ENCODE measurements at places on chromosomes 5 and 9.

- ATAC-seq = no peak
Measured at GRCh38 chr5:107301999-107302398, 368.7 kb downstream of the EFNA5 start.

DNA sequence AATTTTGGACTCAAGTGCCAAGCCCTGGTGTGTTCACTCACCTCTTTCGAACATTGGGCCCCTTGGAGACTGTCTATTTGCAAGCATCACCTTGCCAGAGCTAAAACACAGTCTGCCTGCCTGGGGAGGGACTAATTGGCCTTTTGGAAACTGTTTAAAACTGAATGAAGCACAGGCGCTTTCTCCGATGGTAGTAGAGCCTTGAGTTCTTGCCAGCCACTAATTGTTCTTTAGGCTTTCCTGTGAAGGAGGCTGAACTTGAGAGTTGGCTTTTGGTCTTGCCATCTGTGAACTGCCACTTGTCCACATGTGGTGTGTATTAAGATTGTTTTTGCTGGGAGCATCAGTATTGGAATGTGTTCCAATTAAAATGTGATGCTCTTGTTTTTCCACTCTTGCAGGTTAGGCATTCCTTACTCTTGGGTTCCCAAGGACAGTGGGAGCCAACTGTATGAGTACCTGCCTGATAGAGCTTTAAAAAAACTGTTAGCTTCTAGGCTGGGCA is 26.0 kb downstream of the GARNL3 start:
- ATAC-seq = no peak

DNA sequence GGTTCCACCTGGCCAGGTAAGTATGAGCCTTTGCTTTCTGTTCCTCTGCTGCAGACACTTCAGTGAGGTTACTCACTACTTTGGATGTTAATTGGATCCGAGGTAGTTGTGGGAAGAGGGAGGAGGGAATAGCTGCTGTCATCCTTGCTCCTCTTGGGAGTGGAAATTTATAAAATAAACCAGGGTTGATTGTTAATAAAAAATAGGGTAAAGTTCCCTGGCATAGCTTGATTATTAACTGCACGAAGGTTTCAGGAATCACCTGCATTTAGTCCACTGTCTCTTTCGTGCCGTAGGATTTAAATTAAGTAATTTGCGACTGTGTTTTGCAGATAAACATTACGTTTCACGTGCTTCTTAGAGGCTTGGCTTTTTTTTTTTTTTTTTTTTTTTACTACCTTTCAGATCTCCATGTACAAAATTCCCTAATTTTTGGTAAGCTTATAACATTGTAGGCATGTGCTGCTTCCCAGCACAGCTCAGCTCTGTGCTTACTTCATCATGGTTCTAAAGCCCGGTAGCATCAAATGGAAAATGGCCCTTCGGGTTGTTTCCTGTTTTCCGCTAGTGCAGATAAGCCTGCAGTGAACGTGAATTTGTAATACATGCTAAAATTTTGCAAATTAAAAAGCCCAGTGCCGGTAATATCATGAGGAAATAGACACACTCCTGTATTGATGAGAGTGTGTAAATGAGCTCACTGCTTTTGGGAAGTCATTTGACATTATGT is 26.9 kb upstream of the LTC4S start:
- no peak for ATAC-seq

DNA sequence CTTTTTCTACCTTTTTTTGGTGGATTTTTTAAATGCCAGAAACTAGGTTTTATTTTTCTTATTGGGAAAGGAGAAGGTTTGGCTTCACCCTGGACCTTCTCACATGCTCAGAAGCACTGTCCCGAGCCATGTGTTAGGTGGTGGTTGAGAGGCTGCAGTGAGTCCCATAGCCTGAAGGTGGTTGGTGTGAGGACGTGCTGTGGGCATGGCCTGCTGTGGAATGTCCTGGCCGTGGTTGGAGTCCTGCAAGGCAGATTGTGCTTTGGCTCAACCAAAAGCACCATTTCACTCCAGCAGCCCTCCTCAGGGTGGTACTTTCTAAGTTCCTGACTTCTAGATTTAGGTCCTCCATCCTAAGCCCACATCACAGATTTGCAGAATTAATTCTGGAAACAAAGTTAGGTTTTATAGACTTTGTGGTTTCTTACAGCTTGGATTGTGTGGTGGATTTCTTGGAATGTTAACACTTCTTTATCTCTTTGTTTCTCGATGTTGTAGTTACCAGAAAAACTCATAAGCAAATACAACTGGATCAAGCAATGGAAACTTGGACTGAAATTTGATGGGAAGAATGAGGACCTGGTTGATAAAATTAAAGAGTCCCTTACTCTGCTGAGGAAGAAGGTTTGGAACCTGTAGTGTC is 22.6 kb downstream of the OTULIN start:
- ATAC-seq = no peak

DNA sequence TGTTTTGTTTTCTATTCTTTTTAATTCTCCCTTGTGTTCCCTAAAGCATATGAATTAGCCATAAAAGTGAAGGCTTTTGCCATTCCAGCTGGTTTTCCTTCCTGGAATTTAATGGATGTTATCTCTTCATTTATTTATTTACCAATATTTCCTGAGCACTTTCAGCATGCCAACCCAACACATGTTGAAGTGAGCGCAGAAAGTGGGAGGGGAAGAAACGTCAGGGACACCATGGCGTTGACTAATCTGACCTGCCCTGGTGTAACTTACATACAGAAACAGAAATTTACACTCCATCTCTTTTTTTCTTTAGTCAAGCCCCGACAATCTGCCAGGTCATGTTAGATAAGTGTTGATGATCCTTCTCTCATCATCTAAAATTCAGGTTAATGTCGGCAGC is 247.5 kb downstream of the PCSK5 start:
- ATAC-seq = no peak

DNA sequence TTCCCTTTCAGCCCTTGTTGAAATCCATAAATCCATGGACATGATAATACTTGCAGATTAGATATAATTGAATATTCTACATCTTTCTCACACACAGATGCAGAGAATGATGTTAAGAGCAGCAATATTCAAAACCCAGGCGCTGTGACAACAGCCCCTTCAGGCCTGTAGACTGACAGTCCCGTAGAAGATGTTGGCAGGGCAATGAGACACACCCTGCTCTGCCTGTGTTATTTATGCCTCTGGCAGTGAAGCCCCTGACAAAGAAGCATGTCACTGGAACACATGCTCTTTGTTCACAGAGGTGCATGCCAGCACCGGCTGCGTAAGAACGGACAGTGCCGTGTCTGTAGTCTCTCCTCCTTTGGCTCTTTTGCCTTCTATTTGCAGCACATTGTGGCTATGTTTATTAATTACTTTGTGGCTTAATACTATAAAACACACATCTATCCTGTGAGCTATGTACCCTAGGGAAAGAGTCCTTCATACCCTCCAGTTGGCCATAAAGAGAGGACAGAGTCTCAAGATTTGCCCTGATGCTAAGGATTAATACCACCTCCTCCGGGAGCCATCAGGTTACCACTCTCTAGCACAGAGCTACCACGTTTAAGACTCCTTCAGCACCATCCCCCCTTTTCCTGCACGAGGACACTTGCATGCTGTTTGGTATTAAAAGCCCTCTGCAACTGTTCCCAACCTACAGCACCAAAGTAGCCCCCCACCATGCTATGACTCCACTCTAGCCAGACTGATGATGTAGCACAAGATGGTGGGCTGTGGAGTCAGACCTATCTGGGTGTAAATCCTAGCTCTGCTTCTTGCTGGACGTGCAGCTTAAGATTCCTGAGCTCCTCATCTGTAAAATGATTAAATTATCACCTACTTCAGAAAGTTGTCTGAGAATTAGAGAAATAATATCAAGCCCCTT is 2.0 kb upstream of the ANP32B start:
- ATAC-seq = no peak

- ATAC-seq = peak; percentile 64
Measured at GRCh38 chr5:2149195-2149539, 266.4 kb upstream of the IRX4 start.

GRCh38 chr5:2653991-2654390 is 97.5 kb downstream of the IRX2 start:
- ATAC-seq = no peak

DNA sequence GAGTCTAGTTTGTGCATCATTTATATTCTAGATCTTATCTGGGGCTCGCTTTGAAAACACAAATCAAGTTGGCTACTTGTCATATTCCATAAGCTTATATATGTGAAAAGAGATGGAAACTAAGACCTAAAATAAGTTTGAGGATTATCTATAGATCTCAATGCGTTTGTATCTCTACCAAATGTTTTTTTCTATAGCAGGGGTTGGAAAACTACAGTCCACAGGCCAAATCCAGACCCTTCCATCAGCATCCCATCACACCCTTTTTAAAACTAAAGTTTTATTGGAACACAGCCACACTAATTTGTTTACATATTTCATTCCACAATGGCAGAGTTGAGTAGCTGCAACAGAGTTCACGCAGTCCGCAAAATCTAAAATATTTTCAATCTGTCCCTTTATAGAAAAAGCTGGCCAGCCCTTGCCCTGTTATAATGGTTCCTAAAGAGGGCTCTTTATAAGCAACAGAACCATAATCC is 230.0 kb downstream of the ADAMTSL1 start:
- no peak for ATAC-seq

- no peak for ATAC-seq
Measured at GRCh38 chr5:155200608-155201007, 187.1 kb downstream of the KIF4B start.

DNA sequence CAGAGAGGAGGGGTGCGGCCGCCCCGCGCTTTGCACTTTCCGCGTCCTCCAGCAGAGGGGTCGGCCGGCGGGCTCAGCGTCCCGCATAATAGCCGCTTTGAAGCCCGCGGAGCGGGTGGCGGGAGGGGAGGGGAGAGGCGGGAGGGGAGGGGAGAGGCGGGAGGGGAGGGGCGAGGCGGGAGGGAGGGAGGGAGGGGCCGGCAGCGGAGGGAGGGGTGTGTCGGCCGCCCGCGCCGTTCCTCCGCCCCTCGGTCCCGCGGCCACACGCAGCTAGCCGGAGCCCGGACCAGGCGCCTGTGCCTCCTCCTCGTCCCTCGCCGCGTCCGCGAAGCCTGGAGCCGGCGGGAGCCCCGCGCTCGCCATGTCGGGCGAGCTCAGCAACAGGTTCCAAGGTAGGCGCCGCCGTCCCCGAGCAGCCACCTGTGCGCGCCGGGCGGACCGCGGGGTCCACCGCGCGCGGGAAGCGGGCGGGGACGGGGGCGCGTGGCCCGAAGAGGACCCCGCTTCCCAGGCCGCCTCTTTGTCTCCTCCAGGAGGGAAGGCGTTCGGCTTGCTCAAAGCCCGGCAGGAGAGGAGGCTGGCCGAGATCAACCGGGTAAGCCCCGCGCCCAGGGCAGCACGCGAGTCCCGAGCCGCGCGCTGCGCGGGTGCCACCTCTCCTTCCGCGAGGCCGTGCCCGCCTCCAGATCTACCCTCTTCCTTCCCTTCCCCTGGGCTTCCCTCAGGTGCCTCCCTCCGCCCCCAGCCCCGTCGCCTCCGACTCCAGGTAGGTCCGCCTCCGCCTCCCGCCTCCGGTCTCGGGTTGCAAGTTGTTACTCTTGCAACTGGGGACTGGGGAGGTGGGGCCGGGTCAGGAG is at the start of gene AIF1L:
AIF1L (plus strand) TSS at position 263 of the 857 bp plus-strand sequence; CDS start at position 362, 99 bp downstream.
- ATAC-seq = peak; percentile 11

DNA sequence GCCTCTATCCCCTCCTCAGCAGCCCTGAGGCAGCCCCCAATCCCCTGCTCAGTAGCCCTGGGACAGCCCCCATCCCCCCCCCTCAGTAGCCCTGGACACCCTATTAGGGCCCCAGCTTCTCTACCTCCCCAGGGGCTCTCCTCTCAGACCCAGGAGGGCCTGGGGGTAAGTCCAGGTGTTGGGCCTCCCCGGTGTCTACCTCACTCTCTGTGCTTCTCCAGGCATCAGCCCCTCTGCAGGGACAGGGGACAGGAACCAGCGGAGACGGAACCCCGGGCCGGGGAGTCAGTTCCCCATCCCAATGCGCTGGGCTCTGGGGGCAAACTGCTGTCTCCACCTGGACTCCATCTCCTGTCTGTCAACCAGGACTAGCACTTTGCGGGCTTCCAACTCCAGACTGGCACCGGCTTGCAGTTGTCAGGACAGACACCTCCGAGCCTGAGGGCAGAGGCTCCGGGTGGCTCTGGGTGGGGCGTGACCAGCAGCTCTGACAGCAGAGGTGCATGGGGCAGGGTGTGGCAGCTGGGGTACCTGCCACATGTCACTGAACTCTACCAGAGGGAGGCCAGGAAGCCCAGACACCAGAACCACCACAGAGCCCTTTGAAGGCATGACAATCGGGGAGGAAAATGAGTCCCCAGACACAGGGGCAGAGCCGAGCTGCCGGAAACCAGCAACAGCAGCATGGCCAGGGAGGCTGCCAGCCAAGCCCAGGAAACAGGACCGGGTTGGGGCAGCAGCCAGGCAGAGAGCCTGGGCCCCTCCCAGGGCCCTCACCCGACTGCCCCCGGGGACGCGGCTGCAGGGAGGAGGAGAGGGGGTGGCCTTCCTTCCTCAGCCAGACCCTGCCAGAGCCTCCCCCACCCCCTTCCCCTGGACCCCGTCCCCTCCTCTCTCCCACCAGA is 17.7 kb upstream of the UBAC1 start:
- peak; percentile 37 for ATAC-seq

DNA sequence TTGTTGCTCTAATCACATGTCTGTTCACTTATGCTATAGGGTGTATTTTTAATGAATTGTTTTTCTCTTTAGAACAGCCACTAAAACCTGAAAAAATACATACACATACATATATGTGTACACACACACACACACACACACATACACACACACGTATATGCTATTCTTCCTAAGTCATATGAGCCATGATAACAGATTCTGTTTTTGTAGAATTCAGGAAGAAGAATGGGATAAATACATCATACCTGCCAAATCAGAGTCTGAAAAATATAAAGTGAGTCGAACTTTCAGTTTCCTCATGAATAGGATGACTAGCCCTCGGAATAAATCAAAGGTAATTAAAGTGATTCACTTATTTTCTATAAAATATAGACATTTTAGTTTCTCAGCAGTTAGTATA is 231.4 kb downstream of the ARHGEF28 start:
- ATAC-seq = no peak

DNA sequence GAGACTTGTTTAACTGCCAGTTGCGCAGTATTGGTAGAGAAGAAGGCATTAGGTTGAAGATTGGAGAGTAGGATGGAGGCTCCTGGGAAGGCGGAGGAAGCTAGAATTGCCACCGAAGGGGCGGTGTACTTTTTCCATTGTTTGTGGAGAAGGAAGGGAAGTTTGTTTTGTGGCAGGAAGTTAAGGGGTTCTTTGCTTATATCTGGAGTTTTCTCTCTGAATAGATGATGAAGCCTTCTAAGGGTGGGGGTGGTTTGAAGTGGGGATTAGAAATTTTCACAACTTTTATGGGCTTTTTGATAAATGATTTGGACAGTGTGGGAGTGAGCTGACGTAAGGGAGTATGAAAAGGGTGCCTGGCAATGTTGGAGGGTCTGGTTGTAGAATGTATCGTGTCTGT is 59.3 kb downstream of the SNX30 start:
- ATAC-seq = no peak

DNA sequence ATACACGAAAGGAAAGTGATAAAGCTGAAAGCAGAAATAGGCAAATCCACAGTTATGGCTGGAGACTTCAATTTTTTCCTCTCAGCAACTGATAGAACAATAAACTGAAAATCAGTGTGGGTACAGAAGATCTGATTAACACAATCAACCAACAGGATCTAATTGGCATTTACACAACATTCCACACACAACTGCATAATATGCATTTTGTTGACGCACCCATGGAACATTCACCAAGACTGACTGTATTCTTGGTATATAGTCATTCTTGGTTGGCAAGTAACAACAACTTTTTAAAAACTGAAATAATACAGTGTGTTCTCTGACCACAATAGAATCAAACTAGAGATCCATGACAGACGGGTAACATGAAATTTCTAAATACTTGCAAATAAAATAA is 218.7 kb upstream of the S1PR3 start:
- ATAC-seq = no peak

GRCh38 chr5:148595697-148596096 is 58.6 kb downstream of the HTR4 start:
- ATAC-seq = no peak

GRCh38 chr9:132461281-132461896 is 51.4 kb downstream of the CFAP77 start:
- ATAC-seq = no peak
